ENCODE measurements at places on chromosomes 3 and 15.
A peak's percentile ranks its signal among the peaks of the same experiment; 100 is the strongest.

- no peak for DNase-seq
These were observed 41.2 kb downstream of the RGMA start for GRCh38 chr15:93047621-93048425.

GRCh38 chr15:64858021-64858575, 16.4 kb downstream of the PLEKHO2 start:
- DNase-seq: no peak

DNA sequence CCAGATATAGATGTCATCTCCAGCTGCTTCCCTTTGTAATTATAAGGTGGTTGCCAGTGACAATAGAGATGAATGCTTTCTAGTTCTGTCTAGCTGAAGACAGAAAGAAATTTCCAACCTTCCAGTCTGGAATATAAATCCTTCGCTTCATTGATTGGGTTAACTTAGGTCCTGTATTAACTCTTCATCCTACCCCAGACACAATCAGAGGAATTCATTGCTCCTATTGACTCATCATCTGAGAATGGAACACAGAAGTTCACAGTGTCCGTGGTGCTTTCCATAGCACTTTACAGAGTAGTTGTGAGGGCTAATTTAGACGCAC, 241.4 kb downstream of the NFKBIZ start:
- no peak for DNase-seq

DNA sequence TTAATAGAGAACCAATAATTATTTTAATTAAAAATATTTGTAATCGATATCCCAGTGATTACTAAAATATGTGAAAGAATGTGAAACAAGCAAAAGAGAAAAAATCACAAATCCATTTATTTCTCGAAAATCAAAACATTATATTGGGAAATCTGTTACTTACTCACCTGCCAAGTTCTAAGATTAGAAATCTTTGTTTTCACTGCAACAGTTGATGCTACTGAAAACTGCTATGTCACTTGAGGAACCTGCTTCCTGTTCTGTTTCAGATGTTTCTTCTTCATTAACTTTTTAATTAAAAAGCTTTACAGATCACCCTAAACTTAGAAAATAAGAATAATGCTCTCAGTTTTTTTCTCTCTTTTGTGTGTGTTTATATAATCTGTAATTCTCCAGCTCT, 13.7 kb upstream of the DPH6 start:
- no peak for DNase-seq

GRCh38 chr3:112647122-112647521, 6.2 kb upstream of the CCDC80 start:
- no peak for DNase-seq

- DNase-seq: peak; percentile 6
These were observed 10.3 kb downstream of the NAALADL2 start for GRCh38 chr3:174869448-174869847.

DNA sequence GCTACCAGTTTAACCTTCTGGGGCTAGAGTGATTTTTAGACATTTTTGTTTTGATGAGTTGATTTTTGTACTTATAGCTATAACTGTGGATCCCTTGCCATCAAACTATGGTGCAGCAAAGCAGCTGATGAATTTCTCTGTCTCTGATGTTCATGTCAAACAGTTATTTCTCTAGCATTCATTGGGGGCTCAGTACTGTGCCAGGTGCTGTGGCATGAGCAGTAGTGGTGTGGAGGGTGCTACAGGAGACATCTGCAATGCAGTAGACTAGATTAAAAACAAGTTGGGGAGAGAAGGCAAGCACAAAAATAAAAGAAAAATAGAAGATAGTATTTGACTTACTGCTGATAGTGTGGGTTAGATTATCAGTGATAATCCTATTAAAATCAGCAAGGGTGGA, 95.3 kb downstream of the AKAP13 start:
- no peak for DNase-seq
